Body of pancreas (tissue), 4 donors: ENCODE measurements at places on chromosomes 1 and 21. TPM values are rescaled to one million over a fixed set of nuclear protein-coding genes. Genes with fewer than 3 reads are reported as not detected.
A peak's percentile ranks its signal among the peaks of the same experiment; 100 is the strongest.

DNA sequence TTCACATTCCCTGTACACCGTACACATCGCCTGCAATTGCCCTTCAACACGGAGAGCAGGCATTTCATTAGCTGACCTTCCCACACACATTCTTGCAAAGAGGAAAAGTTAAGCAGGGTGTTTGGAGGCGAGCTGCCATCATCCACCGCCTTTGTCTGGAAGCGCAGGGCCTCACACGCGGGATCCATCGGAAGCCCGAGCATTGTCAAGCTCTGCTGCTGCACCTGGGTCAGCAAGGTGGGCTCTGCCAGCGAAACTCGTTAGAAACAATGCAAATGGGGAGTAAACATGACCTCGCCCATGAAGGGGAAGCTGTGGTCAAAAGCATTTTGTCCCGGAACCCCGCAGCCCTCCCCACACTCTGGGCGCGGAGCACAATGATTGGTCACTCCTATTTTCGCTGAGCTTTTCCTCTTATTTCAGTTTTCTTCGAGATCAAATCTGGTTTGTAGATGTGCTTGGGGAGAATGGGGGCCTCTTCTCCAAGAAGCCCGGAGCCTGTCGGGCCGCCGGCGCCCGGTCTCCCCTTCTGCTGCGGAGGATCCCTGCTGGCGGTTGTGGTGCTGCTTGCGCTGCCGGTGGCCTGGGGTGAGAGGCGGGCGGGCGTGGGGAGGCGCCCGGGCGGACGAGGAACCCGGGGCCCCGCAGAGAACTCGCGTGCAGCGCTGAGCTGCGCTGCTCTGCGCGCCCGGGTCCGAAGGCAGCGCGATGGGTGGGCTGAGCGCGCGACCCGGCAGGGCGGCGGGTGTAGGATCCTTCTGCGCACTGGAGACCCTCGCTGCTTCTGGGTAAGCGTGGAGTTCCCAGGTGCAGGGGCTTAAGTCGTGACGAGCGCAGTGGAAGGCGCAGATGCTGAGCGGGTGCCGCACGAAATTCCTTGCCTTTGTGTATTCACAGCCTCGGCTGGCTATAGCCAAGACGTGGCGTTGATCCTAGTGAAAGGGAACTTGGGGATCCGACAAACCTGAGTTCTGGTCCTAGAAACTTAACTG is at the start of gene CR1:
TSS of gene CR1 (plus strand) at position 357 of the 992 bp plus-strand sequence. CDS start at position 468, 111 bp downstream.
- H3K27ac ChIP-seq = no peak within 1 kb of the TSS
- no peaks in the 10 kb centered on the region for H3K36me3 ChIP-seq
- peaks cover 11% of the 10 kb centered on the region for H3K4me1 ChIP-seq

DNA sequence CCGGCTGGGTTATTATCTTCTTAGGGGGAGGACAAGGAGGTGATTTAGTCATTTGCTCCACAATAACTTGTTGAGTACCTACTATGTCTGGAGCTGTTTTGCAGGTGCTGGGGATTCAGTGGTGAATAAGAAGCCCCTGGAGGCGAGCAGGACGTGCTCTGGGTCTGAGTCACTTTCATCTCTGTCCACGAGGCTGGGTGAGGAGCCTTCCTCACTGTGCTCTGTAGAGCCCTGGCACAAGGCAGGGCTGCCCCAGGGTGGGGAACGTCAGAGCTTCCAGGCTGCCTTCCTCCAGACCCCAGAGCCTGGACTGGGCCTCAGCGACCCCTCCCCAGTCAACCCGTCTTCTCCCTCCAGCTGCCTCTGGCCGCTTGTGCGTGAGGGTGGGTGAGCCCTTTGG is 2.5 kb upstream of the PADI6 start:
- H3K4me3 ChIP-seq = no peak overlapping the region
- DNase-seq = no peak
- H3K27ac ChIP-seq = no peak overlapping the region
- H3K4me1 ChIP-seq = no peaks in the 10 kb centered on the region

DNA sequence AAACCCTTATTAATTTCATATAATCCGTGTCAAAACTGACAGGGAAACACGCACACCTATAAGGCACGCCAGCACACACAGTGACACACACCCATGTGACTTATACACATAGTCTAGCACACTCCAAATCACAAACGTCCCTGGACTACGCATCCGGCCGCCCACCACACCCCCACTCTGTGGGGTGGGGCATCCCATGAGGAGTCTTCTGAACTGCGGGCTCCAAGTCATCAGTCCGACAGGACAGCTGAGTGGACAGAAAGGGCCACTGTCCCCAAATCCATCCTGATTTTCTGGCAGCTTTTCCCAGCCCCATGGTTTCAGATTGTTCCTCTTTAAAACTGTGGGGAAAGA is 829 bp downstream of the PEA15 start:
- no peaks in the 10 kb centered on the region for H3K27me3 ChIP-seq
- no peak overlapping the region for H3K4me3 ChIP-seq
- no peaks in the 10 kb centered on the region for H3K36me3 ChIP-seq
- no peak for DNase-seq

Gene CSMD2
- total RNA-seq = 0.26 TPM

GRCh38 chr1:113021430-113022085 is 51.4 kb upstream of the LRIG2 start:
- no peaks in the 10 kb centered on the region for H3K4me1 ChIP-seq
- H3K36me3 ChIP-seq = no peaks in the 10 kb centered on the region
- no peak overlapping the region for H3K4me3 ChIP-seq
- H3K27ac ChIP-seq = no peak overlapping the region
- no peak for DNase-seq

DNA sequence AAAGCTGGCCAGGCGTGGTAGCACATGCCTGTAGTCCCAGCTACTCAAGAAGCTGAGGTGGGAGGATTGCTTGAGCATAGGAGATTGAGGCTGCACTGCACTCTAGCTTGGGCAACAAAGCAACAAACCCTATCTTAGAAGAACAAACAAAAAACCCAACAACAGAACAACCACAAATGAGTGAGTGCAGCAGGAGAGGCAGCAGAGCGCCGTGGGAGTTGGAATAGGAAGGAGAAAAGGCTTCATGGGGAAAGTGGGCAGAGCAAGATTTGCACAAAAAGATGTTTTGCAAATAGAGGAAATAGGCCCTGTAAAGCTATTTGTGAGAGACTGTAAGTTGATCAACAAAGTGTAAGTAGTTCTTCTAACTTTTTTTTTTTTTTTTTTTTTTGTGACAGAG is 19.6 kb downstream of the SMAP2 start:
- DNase-seq = no peak
- no peaks in the 10 kb centered on the region for H3K27me3 ChIP-seq

DNA sequence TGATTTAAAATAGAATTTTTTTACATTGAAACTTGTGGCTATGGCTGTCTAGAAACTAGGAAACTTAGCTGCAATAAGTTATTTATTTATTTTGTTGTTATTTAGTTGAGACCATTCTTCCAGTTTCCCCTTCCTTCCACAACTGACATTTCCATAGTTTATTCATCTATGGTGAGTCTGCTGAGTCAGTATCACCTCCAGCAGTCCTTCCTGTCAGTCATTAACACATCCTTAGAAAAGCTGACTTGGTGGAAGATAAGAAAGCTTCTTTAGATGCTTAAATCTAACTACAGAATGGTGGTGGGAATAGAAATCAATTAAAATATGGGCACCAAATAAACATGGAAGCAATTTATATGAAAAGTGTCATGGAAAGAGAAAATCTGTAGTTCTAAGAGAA is 714.0 kb downstream of the RWDD3 start:
- H3K27me3 ChIP-seq = no peaks in the 10 kb centered on the region
- no peak overlapping the region for H3K27ac ChIP-seq
- H3K36me3 ChIP-seq = no peaks in the 10 kb centered on the region

GRCh38 chr21:26834181-26834905 is 10.9 kb downstream of the ADAMTS1 start:
- DNase-seq = no peak
- no peaks in the 10 kb centered on the region for H3K27me3 ChIP-seq
- H3K27ac ChIP-seq = no peak overlapping the region
- H3K4me3 ChIP-seq = no peak overlapping the region

DNA sequence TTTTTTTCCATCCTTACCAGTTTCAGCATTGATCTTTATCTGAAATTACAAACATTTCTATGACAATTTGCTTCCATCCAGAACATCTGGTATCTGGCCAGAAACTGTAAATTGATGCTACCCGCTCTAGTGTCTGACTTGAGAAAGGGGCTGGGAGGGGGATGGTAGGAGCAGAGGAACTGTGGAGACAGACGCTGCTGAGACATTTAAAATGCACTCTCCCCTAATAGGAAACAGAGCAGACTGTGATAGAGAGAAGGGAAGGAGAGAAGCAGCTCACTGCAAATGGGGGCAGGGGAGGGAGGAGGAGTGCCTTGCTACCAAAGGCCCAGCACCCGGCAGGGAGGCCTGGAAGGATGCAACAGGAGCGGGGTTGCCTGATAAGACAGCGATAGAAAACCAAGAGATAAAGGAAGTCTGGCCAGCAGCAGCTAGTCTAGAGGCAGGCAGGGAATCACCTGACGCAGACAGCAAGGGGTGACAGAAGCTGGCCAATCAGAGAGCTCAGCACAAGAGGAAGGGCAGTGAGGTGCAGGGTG is 195.5 kb upstream of the NFIA start:
- H3K4me1 ChIP-seq = no peaks in the 10 kb centered on the region
- H3K36me3 ChIP-seq = no peaks in the 10 kb centered on the region
- no peak overlapping the region for H3K4me3 ChIP-seq
- H3K27me3 ChIP-seq = no peaks in the 10 kb centered on the region
- H3K27ac ChIP-seq = no peak overlapping the region

Gene SLC30A10
- total RNA-seq = not detected

Gene SNX7
- total RNA-seq = 8.6 TPM

GRCh38 chr1:182855911-182856310 is 16.8 kb downstream of the DHX9 start:
- no peak overlapping the region for H3K27ac ChIP-seq
- DNase-seq = no peak
- peaks cover 3% of the 10 kb centered on the region for H3K4me1 ChIP-seq
- no peak overlapping the region for H3K4me3 ChIP-seq
- H3K36me3 ChIP-seq = peaks cover 8% of the 10 kb centered on the region

DNA sequence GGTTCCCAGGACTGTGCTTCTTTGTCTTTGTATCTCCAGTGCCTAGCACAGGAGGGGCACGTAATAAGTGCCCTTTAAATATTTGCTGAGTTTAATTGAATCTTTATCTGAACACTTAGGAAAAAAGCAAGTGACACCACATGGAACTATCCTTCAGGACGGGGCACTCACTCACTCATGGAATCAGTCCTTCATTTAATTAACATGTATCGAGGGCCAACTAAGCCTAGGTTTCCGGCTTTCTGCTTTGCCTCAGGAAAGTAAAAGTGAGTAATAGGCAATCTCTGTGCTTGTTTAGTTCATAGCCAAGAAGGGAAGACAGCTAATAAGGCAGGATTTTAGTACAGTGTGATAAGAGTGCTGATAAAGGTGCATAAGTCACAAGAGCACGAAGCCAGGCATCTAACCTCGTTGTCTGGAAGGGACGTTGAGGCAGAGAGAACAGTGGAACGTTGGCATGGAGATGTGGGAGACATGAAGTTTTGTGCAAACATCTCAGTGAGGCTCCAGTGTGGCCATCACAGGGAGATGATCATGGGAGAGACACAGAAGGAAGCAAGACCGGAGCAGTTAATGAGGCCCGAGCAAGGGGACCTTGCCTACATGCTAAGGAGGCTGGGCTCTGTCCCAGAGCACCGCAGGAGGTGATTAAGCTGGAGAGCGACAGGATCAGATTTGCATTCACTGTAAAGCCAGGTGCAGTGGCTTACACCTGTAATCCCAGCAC is 54.1 kb upstream of the TRIM67 start:
- DNase-seq = no peak
- H3K27ac ChIP-seq = no peak overlapping the region
- no peaks in the 10 kb centered on the region for H3K27me3 ChIP-seq

Gene GPR3
- total RNA-seq = not detected

DNA sequence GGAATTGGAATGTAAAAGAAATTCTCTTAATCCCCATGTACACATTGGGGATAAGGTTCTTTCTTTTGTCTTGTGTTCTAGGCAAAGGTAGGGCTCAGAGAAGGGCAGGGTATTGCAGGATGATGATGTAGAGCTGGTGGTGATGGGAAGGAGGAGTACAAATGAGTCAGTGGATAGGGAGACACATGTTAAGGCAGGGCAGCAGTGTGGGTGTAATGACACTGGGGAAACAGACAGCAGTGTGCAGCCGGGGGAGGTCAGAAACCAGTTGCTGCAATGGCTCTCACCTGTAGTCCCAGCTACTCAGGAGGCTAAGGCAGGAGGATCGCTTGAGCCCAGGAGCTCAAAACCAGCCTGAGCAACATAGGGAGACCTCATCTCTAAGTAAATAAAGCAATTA is 5.1 kb downstream of the NLRP3 start:
- no peaks in the 10 kb centered on the region for H3K4me1 ChIP-seq
- H3K36me3 ChIP-seq = no peaks in the 10 kb centered on the region

GRCh38 chr1:80050523-80050922 is 1044.0 kb upstream of the ADGRL4 start:
- H3K27me3 ChIP-seq = no peaks in the 10 kb centered on the region
- no peak overlapping the region for H3K4me3 ChIP-seq

- H3K27me3 ChIP-seq = no peaks in the 10 kb centered on the region
- DNase-seq = no peak
- H3K4me1 ChIP-seq = peaks cover 8% of the 10 kb centered on the region
- H3K27ac ChIP-seq = no peak overlapping the region
Measured at GRCh38 chr1:180917306-180918065, 4.8 kb downstream of the KIAA1614 start.

GRCh38 chr1:58881471-58881994 is 97.7 kb upstream of the JUN start:
- no peak overlapping the region for H3K4me3 ChIP-seq
- no peaks in the 10 kb centered on the region for H3K36me3 ChIP-seq
- no peak overlapping the region for H3K27ac ChIP-seq
- H3K4me1 ChIP-seq = peaks cover 53% of the 10 kb centered on the region
- no peaks in the 10 kb centered on the region for H3K27me3 ChIP-seq

- no peak for DNase-seq
- H3K27ac ChIP-seq = no peak overlapping the region
- H3K36me3 ChIP-seq = peaks cover 15% of the 10 kb centered on the region
Measured at GRCh38 chr1:11245904-11246719, 16.2 kb downstream of the MTOR start.

Gene ATP6V1G3
- total RNA-seq = not detected

GRCh38 chr1:26035203-26035958 is 10.5 kb downstream of the SLC30A2 start:
- peak; percentile 96 for DNase-seq
- peak overlapping the region; percentile 19 for H3K4me3 ChIP-seq
- no peaks in the 10 kb centered on the region for H3K36me3 ChIP-seq
- peaks cover 62% of the 10 kb centered on the region for H3K4me1 ChIP-seq
